ENCODE measurements at places on chromosomes 16 and 17.

DNA sequence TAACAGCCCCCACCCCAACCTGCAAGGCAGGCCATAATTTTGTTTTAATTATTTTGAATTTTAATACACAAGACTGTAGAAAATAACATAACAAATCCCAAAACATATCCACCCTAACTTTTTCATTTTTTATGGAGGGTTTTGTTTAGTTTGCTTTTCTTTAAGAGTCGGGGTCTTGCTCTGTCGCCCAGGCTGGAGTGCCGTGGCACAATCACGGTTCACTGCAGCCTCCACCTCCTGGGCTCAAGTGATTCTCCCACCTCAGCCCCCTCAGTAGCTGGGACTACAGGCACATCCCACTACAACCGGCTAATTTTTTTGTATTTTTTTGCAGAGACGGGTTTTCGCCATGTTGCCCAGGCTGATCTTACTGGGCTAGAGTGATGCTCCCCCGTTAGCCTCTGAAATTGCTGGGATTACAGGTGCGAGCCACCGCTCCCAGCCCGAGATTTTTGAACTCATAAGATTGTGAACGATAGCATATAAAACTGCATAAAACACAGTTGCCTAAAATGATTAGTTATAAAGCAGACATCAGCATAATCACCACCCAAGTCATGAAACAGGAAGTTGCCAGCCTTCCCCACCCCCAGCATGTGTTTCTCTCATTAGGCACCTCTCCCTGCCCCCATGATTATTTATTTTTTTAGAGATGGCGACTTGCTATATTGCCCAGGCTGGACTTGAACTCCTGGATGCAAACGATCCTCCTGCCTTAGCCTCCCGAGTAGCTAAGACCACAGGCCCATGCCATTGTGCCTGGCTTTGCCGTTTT, 13.6 kb upstream of the DOC2B start:
- no peak for DNase-seq

DNA sequence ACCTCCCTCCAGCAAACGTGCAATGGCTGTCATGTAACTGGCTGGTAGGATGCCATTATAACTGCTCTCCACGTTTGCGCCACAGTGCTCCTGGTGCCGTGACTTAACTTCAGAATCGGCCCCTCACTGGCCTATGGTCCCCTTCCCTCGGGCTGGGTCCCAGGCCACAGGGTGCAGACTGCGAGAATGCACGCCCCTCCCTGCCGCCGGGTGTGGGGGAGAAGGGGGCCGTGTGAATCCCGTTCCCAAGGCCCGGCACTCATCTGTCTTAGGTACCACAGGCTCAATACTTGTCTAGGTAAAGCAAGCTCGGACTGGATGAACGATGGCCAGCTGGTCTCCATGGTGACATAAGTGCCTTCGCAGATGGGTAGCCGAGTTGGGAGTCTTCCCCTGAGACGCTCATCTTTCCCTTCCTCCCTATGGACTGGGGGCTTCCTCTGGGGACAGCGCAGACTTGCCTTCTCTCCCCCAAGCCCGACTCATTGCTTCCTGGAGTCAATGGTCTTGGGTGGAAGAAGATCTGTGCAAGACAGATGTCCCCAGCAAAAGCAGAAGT, 37.8 kb downstream of the TIMM22 start:
- no peak for DNase-seq

- no peak for DNase-seq
Measured at GRCh38 chr16:8812162-8812843, 14.7 kb downstream of the PMM2 start.

DNA sequence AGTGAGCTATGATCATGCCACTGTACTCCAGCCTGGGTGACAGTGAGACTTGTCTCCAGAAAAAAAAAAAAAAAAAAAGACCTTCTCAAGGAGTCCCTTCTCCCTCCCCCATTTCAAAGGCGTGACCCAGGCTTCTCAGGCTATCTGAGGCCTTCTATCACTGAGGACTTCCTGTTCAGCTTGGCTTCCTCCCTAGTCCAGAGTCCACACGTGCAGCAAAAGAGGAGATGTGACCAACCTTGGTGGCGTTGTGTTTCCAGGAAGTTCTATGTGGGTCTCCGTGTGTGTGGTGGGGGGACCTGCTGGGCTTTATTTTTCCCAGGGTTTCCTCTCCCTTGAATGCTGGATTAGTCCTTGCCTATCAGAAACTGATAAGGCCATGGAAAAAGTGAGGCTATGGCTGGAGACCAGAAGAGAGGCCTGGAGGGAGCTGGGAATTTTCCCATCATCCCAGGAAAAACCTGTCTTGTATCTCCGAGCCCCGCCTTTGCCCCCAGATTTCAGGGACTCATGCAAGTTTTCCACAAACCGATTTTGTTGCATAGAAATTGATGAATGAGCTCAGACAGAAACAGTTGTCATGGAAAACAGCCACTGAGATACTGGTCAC, 148.1 kb downstream of the SALL1 start:
- DNase-seq = no peak

GRCh38 chr17:34383216-34383615, 20.2 kb upstream of the CCL1 start:
- no peak for DNase-seq
